ENCODE measurements at places on chromosomes 3 and 15.

GRCh38 chr15:95832668-95833067 is 497.8 kb upstream of the NR2F2 start:
- no peak for DNase-seq

DNA sequence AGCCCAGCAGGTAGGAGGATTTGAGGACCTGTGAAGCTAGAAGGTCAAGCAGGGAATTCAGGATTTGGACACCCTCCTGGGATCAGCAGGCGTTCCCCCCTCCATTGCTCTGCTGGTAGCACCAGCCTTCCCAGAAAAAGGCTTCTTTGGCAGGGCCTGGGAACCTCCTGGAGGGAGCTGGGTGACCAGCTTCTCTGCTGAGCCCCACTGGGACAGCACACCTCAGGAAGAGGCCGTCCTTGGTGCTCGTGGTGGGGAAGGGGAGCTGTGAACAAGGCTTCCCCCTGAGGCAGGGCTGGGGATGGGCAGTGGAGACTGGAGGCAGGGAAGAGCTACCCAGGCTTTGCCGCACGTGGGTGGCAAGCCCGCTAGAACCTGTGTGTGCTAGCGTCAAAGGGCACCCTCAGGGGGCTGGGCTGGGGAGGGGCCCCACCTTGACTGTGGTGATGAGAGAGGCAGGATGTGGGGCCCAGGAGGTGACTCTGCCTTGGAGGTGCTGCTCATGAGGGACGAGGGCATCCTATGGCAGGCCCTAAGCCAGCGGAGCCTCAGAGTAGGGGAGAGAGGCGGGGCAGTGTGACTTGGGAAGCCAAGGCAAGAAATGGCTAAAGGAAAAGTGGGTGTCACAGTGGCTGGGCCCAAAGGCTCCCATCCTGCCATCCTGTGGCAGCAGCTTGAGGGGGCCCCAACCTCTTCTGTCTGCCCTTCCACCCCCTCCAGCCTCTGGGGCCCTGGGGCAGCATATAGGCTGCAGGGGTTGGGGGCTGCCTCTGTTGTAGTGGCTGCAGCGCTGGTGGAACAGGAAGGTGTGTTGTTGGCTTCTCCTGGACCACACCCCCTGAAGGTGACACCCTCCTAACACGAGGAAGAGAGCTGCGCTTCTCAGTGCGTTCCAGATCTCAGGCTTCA is 20.7 kb downstream of the KLF13 start:
- DNase-seq = no peak

DNA sequence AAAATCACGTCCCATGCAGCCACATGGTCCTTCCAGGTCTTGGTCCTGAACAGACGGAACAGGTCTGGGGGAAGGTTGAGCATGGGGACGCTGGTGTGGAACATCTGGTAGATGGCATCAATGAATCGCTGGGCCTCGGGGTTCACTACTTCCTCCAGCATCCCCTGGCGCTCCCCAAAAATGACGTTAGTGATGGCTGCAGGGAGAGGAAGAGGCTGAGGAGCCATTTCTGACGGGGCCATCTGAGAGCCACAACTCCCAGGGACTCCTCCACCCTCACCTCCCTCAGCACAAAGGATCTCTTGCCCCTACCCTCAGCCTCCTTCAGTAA is 23.7 kb downstream of the CYP11A1 start:
- DNase-seq = no peak

DNA sequence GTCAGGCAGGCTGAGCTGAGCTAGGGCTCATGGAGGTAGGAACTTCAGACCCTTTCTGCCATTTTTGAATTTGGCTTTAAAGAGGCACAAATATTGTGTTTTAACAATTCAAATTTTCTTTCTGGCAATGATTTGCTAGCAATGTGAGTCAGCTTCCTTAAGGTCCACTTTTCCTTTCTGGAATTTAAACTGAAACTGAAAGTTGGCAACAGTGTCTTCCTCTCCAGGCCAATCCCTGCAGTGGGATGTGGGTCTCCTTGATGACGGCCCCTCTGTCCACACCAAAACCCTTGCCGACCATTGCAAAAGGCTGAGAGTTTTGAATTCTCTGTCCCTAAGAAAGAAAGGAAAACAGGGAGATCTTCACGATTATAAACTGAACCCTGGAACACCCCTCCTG is 27.1 kb downstream of the RPSA start:
- DNase-seq = peak; percentile 41

DNA sequence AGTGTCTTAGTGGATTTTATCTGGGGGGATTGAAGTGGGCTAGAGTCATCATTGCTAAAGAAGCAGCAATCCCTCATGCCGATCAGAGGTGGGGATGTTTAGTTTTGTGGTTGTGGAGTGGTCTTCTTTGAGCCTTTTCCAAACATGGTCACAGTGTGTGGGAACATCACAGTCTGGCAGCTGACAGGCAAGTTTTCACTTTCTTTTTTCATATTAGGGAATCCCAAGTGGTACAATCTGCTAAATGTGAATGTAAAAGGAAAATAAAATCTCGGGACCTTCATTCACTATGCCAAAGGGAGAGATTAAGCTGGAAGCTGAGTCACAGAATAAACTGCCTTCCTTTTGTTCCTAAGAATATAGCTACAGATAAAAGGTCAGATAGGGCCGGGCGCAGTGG is 10.4 kb upstream of the CX3CR1 start:
- DNase-seq = peak; percentile 6

Data from fibroblast of skin of scalp (primary cell).